Hematopoietic multipotent progenitor cell treated with erythropoietin and hydrocortisone succinate and interleukin-3 and kit ligand, for 15 days (in vitro differentiated cells): ENCODE measurements at places on chromosomes 3 and 15.

- no peak for DNase-seq
Observed at GRCh38 chr15:49063402-49064280, 17.4 kb upstream of the SECISBP2L start.

- no peak for DNase-seq
Observed at GRCh38 chr3:138786788-138787271, 47.9 kb downstream of the PIK3CB start.

GRCh38 chr15:89591834-89592233, 16.6 kb downstream of the TICRR start:
- no peak for DNase-seq

DNA sequence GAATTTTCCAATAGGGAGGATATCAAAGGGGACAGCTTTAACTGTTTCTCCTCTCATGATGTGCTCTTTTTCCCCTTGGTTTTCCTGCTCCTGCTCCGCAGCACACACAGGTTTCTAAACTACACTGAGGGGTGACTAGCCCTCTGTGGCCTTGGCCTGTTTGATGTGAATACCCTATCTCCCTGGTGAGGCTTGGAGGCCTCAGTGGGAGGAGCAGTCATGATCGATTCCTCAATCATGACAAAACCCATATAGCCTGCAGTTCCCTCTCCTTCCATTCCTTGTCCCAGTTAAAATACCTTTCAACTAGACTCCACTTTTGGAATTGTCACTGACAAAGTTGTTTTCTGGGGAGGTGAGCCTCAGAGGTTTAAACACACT, 24.0 kb upstream of the USP3 start:
- no peak for DNase-seq

GRCh38 chr3:172069478-172069877, 30.1 kb downstream of the FNDC3B start:
- no peak for DNase-seq
